Mesenteric fat pad (tissue), 1 donor: ENCODE measurements at places on chromosomes 2 and 18.

- no peak for DNase-seq
Observed at GRCh38 chr2:134623796-134624195, 95.0 kb downstream of the TMEM163 start.

DNA sequence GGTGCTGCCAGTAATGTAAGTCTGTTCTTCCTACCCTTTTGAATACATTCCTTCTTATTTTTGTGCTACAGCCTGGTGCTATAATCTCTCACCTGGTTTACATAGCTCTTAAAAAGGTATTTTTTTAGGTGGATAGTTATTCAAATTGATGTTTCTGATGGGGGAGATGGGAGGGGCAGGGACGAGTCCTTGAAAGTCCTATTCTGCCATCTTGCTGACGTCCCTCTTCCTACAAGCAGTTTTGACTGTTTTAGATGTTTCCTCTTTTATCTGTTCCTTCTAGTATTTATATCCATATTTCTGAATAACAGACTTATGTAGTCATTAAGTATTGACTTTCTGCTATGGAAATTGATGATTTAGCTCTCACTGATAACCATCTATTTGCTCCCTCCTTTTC lies 256.4 kb downstream of the KIAA1328 start:
- DNase-seq: no peak

DNA sequence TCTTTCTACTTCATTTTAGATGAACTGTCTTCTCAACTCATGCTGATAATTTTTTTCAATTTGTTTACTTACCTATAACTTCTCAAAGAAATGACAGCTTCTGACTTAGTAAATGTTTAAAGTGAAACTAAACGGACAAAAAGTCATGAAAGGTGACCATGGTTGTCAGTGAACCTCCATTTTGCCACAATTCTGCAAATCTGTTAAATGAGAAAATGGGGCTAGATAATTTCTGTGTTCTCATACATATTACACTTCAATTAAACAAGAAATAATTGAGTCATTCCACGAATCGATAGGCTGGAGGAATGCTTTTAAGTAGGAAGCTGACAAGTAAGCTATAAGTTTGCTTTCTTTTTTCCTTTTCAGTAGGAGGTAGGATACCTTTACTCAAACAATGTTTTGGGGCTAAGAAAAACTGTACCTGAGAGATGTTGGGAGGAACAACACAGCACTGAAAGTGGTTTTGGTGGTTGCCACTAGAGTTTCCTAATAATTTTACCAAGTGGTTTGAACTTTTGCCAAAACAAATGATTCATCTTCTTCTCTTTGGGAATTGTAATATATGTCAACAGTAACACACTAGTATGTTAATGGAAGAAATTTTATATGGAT lies 17.1 kb downstream of the DYNAP start:
- no peak for DNase-seq

DNA sequence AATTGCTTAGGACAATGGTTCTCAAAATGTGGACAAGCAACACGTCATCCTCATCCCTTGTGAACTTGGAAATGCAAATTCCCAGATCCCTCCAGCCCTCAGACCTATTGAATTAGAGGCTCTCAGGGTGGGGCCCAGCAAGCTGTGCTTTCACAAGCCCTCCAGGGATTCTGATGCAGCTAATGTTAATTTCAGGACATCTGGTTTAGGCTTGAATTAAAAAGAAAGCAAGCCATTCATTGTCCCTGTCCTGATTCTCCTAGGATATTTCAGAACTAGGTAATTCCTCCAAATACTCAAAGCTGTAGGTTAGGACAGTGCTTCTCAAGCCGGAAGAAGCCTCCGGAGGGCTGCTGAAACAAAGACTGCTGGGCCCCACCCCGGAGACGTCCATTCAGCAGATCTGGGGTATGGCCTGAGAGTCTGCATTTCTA lies 26.0 kb upstream of the GLI2 start:
- no peak for DNase-seq

GRCh38 chr2:8379549-8379948 lies 302.3 kb upstream of the ID2 start:
- no peak for DNase-seq

DNA sequence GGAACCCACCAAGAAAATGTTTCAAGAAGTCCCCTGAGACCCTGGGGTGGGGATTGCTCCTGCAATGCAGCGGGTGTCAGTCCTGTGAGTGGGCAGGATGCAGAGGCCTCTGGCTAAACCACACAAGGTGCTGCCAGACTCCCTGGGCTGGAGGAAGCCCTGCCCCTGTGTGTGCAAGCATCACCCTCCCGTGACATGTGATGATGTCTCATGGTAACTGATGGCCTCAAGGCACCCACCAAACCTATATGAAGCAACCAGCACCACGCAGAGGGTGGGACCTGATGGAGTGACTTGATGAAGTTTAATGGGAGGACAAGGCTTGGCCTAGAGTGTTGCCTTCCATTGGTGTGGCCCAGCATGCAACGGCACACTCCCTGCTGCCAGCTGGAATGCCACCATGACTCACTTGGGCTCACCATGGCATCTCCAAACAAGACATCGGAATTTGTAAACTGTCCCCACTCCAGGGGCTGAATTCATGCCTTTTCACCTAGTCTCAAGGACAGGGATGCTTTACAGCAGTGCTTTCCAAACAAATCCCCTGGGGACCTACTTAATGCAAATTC lies 8.7 kb upstream of the SLC14A1 start:
- DNase-seq: no peak

DNA sequence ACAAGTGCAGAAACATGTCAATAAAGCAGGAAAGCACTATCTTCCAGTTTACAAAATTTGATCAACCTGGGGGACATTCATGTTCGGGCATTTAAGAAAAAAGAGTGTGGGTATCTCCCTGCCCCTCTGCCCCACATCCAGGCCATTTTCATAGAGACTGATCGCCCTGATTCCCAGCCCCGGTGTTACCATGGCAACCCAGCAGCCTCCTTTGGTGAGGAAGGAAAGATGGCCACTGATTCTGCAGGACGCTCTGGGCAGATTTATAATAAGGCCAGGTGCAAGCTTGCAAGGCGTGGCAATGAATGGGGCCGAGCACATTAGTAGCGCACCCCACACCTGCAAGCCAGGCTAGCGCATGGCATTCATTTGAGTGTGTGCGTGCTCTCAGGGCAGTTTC lies 36.7 kb upstream of the ARL4C start:
- DNase-seq: no peak

GRCh38 chr18:24860978-24861680 lies 400.7 kb downstream of the HRH4 start:
- DNase-seq: no peak

DNA sequence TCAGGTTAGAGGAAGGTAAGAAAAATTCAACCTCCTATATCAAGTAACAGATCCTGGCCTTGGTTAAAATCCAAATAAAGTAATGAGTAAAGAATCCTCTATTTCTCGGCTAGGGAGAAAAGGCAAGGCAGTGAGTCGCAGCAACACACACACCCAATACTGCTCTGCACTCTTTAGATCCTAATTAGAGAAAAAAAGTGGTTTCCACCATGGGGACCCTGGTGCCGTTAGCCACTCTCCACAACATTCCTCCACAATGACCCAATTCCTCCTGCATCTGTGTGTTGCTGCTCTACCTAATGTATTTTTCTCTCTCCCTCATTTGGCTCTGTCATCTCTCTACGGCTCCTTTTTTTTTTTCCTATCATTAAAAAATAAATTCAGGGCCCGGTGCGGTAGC lies 462.7 kb downstream of the METTL4 start:
- no peak for DNase-seq

DNA sequence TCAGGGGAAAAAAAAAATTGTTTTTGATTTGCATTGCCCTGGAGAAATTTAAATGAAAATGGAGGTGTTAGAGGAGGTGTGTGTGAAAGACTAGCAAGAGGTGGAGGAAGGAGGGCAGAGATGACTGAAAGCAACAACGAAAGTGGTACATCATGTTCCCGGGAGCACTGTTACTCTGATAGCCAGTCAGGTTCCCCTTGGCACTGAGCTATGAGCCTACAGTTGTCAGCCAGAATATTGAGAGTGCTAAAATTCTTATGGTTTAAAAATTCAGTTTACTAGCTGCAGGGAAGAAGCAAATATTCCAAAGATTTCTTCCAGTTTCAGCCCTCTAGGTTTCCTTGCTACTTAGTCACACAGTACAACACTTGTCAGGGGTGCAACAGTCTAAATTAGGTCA lies 366.7 kb upstream of the DLGAP1 start:
- DNase-seq: no peak

- no peak for DNase-seq
Observed at GRCh38 chr2:207802650-207803049, 32.9 kb upstream of the FZD5 start.

DNA sequence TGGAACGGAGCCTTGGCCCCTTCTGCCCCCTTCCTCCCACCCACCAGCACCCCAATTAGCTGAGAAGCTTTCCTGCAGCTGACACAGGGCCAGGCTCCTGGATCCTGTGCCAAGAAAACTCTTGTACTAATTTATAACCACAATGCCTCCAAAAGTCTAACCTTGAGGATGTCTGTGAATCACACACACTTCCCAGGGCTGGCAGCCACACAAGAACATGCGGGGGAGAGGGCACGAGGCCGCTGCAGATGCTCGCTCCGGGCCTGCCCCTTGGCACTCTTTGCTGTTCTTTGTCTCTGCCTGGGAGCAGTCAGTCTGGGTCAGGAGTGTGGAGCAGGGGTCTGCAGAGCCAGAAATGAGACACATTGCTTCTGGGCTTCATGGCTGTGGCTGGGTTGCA lies 62.7 kb upstream of the KIF5C start:
- DNase-seq: no peak

DNA sequence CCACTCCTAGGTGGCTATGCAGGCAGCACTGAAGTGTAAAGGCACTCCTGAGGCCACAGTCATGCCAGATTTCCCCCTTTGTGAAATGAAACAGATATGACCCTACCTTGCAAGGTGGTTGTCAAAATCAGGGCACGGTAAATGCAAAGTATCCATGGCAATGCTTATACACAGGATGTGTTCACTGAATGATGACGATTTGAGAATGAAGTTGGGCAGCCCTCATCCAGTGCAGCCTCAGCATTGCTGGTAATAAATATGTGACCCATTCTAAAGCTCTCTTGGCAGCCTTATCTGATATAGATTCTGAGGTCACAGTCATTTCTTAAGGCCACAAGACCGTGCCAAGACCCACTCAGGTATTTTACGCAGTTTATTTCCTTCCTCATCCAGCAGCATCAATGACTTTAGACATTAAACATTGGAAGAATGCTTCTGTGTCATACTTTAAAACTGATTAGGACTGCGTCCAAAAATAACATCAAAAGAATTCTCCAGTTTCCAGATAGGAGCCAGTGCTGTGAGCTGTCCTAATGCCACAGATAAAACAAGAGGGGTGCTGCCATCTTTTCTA lies 125.5 kb upstream of the SERTAD2 start:
- no peak for DNase-seq

DNA sequence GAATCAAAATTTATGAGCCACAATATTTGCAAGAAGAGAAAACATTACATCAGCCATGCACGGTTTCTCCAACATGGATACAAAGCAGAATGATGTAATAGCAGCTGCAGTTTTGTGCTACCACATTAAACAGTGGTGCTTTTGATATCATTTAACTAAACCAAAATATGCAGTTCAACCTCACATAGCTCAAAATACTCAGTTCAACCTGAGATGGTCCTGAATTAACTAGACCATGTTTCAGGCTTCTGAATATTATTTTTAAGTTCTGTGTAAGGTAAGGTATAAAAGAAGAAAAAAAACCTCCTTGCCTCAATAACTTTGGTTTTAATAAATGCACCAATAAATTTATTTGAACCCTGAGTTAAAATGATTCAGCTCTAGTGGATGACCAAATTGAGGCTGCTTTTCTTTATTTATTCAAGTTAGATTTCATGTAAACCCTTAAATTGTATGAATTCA lies 18.8 kb upstream of the TSPYL6 start:
- no peak for DNase-seq

DNA sequence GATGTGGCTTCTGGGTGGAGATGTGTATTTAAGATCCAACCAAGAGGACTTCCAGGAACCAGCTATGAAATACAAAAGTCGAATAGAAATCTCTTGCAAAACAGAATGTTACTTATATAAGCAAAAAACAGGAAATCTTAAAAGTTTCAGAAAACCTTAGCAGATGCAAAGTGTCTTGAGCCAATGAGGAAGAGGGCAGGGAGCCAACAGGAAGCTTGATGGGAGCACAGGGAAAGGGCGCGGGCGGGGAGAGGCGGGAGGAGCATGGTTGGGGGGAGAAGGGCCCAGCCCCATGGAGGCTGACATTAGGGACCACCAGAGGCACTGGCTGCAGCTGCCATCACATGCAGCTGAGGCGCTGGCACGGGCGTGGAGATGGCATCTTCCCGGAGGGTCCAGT lies 203.3 kb downstream of the SNTG2 start:
- DNase-seq: no peak

DNA sequence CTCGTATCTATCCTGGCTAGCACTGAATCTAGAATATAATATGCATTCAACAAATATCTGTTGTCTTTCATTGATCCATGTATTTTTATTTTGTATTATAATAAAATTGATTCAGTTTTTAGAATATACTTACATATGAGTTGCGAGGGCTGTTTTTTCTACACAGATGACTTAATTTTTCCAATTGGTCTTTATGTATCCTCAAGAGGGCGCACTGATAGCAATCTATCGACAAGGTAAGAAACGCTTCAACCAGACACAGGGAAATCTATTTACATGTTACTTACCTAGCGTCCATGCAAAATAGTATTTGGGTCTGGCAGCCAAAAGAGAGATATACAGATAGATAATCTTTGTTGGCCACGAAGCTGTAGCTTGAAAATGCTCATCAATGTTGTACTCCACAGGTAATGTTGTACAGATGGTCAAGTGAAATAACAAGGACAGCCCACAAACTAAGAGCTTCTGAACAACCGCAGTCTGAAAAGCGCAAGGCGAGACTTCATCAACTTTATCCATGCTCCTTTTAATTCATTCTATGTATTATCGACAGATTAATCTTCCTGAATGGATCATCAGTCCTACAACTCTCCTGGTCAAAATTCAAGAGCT lies 35.5 kb upstream of the KIDINS220 start:
- DNase-seq: no peak

DNA sequence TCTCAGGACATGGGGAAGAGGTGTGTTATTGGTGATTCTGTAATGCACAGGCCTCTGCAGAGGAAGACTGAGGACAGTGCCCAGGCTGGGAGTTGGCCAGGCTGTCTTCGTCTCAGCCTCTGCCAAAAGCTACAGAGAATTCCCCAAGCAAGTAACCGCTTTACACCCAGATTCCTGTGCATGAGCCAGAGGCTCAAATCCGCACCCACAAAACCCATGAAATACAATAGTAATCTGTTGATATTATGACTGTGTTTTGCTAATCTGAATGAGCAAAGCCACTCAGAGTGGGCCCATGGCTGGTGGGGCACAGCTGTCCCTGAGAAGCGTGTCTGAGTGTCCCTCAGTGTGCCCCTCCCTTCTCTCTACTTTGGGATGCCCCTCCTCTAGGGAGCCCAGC lies 149.5 kb upstream of the PXDN start:
- DNase-seq: peak; percentile 64

DNA sequence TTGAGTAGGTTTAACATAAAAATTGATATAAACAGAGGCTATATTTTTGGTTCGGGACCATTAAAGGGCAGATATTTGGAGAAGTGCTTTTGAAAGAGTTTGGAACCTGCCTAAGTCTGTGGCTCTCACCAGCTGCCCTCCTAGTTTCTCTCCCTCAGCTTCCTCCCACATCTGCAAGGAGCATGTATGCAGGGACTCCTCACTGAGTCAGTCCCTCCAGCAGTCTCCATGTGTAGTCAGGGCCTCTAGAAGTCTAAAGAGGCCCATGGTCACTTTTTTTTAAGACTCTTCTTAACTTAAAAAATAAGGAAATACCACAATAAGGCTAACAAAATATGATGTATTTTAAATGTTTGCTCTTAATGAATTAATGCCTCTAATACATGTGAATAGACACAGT lies 220.0 kb upstream of the TANK start:
- no peak for DNase-seq

- no peak for DNase-seq
Observed at GRCh38 chr2:121791290-121791689, 35.8 kb downstream of the TSN start.
